ENCODE measurements at places on chromosomes 2 and 18. TPM values are rescaled to one million over a fixed set of nuclear protein-coding genes. Genes with fewer than 3 reads are reported as not detected.

CSRNP3 gene
- polyA plus RNA-seq, result 1.2 TPM

CHRNG gene
- polyA plus RNA-seq, result not detected

EHD3 gene
- 27.1 TPM for polyA plus RNA-seq

- DNase-seq, result peak; percentile 85
Observed at GRCh38 chr18:48923746-48924629, 26.8 kb downstream of the SMAD7 start.

- no peak for DNase-seq
Observed at GRCh38 chr2:112195167-112195766, 57.1 kb downstream of the FBLN7 start.

GRCh38 chr2:241987726-241988125, 118.2 kb downstream of the RTP5 start:
- no peak for DNase-seq

DNA sequence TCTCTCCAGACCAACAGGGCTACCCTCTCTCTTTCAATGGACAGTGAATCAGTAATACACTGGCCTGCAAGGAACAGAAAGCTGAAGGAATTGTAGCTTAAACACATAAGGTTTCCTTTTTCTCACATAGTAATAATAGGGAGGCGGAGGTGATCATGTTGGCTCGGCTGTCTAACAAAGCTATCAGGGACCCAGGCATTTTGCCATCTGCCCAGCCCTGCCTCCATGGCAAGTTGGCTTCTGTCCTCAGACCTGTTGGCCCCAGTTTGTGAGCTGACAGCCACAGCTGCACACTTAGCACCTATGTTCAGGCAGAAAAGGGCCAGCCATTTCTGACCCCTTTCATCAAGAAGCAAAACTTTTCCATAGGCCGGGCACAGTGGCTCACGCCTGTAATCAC, 2.0 kb upstream of the CHRNG start:
- DNase-seq, result no peak

- DNase-seq, result peak; percentile 88
Observed at GRCh38 chr2:71306762-71307161, 24.8 kb upstream of the ZNF638 start.

GRCh38 chr18:13014818-13015217, 23.7 kb downstream of the CEP192 start:
- DNase-seq, result no peak
